Liver (tissue), 10 donors: ENCODE measurements at places on chromosomes 13 and 19. TPM values are rescaled to one million over a fixed set of nuclear protein-coding genes. Genes with fewer than 3 reads are reported as not detected.

- no peaks in the 10 kb centered on the region for H3K4me1 ChIP-seq
- H3K27me3 ChIP-seq = no peaks in the 10 kb centered on the region
- no peaks in the 10 kb centered on the region for H3K36me3 ChIP-seq
- no peak for DNase-seq
- no peak overlapping the region for H3K4me3 ChIP-seq
- H3K27ac ChIP-seq = no peak overlapping the region
Measured at GRCh38 chr13:49367640-49368422, 76.0 kb downstream of the CAB39L start.

Gene CCDC8
- total RNA-seq = 5.9 TPM

GRCh38 chr13:80707000-80707983 lies 366.4 kb upstream of the SPRY2 start:
- H3K36me3 ChIP-seq = no peaks in the 10 kb centered on the region
- H3K27ac ChIP-seq = no peak overlapping the region
- DNase-seq = no peak
- H3K27me3 ChIP-seq = no peaks in the 10 kb centered on the region
- no peaks in the 10 kb centered on the region for H3K4me1 ChIP-seq
- no peak overlapping the region for H3K4me3 ChIP-seq

DNA sequence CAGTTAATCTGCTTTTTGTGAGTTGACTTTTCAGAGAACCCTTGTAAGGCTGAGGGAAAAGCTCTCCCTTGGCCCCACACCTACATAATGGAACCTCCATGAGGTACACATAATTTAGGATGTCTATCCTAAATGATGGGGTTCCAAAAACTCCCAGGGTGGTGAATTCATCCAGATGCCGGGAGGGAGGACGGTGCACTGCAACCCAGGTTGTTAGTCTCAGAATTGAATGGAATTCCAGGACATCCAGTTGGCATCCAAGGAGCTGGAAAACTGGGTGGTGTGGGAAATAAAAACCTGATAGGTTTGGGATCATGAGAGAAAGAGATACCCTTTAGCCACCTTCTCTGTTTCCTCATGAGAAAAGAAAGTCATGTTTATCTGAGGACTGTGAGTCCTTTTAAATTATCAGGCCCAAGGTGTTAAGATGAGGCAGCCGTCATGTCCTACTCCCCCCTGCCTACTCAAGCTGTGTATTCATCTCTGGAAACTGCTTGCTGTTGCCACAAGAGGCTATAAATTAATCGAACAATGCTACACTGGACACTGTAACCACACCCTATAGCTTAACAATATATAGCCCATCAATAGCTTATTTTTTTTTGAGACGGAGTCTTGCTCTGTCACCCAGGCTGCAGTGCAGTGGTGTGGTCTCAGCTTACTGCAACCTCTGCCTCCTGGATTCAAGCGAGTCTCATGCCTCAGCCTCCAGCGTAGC lies 49.5 kb downstream of the C13orf46 start:
- H3K36me3 ChIP-seq = no peaks in the 10 kb centered on the region
- H3K4me3 ChIP-seq = no peak overlapping the region
- H3K27me3 ChIP-seq = no peaks in the 10 kb centered on the region
- no peaks in the 10 kb centered on the region for H3K4me1 ChIP-seq
- H3K27ac ChIP-seq = no peak overlapping the region
- DNase-seq = no peak

Gene DKKL1
- total RNA-seq = 0.14 TPM
